ENCODE measurements at places on chromosomes 16 and 17.

GRCh38 chr17:78793968-78794367, 11.9 kb upstream of the CYTH1 start:
- no peak for DNase-seq

DNA sequence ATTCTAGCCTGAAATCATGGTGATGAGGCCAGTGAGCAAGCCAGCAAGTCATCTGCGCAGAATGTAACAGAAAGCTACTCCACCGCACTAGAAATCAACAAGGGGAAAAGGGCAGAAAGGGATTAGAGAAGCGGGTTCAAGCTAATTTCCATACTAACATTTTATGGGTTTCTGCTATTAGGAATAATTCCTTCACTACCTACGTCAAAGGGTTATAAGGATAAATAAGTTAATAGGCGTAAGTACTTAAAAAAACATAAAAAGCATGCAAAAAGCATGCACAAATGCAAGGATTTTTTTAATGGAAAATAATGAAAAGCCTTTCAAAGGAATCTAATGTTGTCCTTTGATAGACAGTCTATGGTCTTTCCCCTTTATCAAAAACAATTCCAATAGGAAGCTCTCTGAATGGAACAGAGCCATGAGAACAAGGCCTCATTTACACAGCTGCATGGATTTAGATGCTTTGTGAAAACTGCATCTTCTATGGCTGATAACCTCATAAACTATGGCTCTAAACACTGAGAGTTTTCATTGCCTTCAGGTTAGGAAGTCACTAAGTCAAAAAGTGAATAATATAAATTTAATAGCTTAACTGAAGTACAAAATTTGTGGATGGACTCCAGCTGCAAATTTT, 5.6 kb downstream of the EMC8 start:
- DNase-seq, result no peak

DNA sequence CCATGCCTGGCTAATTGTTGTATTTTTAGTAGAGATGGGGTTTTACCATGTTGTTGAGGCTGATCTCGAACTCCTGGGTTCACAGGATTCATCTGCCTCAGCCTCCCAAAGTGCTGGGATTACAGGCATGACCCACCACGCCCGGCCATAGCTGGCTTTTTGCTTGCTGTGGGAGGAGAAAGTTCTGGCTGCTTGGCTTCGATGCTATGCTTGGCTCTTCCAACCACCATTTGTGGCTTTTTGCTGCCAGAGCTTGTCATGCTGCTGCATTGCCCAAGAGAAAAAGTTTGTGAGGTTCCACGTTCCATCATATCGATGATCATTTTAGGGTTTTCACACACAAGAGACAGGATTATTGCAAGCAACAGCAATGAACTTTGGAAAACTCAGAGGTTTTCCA, 16.2 kb downstream of the BMERB1 start:
- DNase-seq, result no peak

GRCh38 chr16:29198231-29198630, 208.3 kb downstream of the NPIPB11 start:
- no peak for DNase-seq
